ENCODE measurements at places on chromosomes 1 and 21.

GRCh38 chr1:76669624-76670315 lies 197.5 kb upstream of the ST6GALNAC5 start:
- DNase-seq, result no peak

GRCh38 chr1:193674292-193674944 lies 488.0 kb upstream of the B3GALT2 start:
- no peak for DNase-seq

DNA sequence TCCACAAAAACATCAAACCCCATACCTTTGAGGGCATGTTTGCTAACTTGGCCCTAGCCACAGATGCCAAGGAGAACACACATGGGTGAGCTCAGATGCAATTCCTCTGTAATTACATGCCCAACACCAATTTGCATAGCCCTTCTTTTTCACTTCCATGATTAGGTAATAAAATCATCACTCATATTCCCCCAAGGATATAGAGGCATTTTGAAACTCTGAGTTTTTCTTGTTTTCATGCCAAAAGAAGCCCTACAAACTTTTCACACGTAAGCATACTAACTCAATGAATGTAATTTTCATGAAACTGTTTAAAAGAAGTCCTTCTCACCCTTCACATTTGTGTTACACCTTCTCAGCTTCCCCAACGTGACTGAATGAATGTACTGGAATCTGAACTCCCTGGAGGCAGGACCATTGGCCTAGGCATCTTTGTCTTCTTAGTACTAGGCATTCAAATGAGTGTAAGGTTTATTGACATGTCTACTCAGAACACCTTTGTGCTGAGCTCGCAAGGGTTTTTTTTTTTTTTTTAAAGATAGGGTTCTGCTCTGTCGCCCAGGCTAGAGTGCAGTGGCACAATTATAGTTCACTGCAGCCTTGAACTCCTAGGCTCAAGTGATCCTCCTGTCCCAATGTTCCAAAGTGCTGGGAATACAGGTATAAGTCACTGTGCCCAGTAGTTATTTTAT lies 31.0 kb downstream of the FBXO42 start:
- DNase-seq, result no peak

GRCh38 chr21:42379426-42380215 lies 13.3 kb upstream of the TFF1 start:
- DNase-seq, result no peak

DNA sequence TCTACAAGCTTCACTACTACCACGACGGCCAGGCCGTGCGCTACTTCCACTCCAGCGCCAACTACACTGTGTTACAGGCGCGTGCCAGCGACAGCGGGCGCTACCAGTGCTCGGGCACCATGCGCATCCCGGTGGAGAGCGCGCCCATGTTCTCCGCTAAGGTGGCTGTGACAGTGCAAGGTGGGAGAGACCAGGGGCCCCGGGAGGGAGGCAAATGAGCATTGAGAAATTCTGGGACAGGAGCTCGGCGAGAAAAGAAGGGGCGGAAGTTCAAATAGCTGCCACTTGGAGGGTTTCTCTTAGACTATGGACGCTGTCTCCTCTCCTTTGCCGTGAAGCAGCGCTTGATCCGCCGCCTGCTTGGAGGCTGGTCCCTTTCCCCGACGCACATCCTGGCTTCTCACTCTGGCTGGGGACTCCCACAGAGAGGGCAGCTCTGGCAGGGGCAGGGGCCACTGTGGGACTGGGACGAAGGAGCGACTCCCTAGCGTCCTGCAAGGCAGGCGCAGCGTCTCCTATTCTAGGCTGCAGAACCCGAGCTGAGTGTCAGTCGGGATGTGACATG lies 4.6 kb downstream of the FCRLB start:
- no peak for DNase-seq

- DNase-seq, result no peak
Measured at GRCh38 chr1:181588631-181589030, 105.3 kb downstream of the CACNA1E start.

- no peak for DNase-seq
Measured at GRCh38 chr1:92747735-92748134, 37.2 kb downstream of the EVI5 start.

- DNase-seq, result no peak
Measured at GRCh38 chr1:218090459-218090858, 194.6 kb upstream of the RRP15 start.

GRCh38 chr1:163585796-163586195 lies 264.0 kb downstream of the NUF2 start:
- no peak for DNase-seq

DNA sequence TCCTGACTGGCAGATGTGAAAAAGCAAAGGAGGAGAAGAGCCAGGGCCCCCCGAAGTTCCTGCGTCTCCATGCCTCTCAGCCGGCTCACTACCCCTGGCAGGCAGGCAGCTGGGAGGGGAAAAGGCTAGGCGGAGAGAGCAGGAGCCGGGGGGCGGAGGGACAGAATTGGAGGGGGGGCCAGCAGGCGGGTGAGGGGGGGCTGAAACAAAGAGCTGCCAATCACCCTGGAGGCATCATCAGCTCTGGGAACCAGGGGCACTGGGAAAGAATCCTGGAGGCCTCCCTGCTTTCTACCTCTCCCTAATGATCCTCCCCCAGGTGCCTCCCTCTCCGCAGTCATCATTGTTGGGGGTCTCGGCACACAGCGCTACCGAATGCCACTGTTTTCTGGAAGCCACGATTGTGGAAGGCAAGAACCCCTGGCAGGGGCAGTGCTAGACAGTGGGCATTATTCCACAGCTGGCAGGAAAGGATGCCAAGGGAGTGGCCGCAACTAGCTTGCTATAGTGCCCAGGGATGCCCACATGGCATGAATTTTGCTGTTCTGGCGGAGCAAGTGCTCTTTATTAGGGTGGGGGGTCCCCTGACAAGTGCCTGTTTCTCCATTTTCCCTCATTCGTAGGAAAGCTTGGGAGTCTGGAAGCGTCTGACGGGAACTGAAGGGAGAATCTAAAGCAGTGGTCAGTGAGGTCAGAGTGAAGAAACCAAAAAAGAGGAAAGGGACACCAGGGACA lies at the start of gene THBS3:
THBS3 (minus strand) TSS at position 92 of the 735 bp plus-strand sequence; CDS start at position 71, 21 bp downstream.
- no peak for DNase-seq

DNA sequence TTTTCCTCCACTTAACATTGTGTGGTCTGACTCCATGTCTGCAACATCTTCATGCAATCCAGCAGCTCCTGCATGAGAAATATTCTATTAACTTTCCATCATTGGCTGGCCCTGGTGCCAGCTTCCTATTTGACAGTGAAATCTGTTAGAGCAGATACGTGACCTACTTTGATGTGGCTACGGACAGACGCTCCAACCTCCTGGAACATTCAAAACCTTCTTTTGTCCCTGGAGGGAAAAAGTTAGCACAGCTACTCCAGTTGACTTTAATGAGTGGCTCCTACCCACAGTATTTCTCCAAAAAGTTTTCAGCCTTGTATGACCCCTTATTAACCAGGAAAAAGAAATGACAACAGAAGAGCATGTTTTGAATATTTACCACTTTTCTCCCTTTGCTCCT lies 22.0 kb downstream of the PRAMEF20 start:
- no peak for DNase-seq

- no peak for DNase-seq
Measured at GRCh38 chr1:220235462-220235861, 36.8 kb downstream of the RAB3GAP2 start.

DNA sequence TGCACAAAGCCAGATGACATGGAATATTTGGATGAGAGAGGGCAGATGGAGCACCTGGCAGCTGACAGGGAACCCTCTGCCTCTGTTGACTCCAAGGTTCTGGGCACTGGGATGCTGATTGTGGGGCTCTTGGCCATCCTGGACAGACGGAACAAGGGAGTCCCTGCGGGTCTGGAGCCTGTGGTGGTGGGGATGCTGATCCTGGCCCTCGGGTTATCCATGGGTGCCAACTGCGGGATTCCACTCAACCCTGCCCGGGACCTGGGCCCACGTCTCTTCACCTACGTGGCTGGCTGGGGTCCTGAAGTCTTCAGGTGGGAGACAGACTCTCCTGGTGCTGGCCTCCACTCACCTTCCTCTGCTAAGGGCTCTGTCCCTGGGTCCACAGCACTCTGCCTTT lies 1.8 kb upstream of the ATP8B2 start:
- no peak for DNase-seq

DNA sequence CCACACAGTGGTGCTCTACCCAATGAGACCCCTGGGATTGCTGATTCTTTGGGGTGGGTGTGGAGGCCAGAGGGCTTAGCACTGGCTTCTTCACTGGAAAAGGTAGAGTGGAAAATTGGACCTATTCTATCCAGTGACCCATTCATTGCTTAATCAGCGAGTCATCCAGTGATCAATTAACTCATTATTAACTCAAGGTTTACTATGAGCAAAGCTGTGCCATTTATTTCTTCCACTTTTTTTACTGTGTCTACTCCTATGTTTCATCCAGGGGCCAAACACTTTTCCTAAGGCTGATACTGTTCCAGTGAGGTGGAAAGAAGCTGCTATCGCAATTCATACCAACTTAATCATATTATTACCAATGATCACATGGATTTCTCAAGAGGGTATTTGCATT lies 363.9 kb downstream of the RPS6KC1 start:
- DNase-seq, result no peak

GRCh38 chr1:235366286-235366685 lies 941 bp upstream of the TBCE start:
- peak; percentile 40 for DNase-seq

DNA sequence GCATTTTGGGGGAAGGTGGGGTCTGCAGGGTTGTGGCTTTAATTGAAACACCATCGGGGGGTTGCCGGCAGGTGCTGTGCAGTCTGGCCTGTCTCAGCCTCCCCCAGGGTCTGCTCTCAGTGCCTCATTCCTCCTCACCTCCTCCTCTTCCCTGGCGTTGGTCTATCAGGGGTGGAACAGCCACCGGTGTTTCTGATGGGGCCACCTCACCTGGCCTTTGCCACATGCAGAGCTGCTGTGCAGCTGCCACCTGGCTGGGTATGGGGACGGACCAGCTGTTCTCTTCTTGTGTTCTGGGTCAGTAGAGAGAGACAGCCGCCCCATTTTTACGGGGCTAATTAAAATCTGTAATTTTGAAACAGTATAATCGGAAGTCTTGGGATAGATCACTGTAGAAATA lies 53.9 kb downstream of the SPSB1 start:
- DNase-seq, result no peak

DNA sequence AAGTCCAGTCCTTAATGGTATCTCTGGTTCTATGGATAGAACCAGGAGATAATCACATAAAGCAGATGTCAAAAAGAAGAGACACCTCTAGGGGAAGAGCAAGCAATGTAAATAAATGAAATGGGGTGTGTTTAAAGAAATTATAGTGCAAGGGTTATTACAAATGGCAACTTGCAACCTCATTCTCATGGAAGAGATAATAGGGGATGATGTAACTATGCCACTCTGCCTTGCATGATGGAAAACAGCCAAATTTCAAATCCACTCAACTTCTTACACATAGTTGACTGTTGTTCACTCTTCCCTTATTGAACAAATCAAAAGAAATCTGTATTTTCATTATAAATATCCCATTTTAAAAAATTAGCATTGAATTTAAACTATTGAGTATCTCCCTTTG lies 274.0 kb upstream of the TMPRSS15 start:
- no peak for DNase-seq

- DNase-seq, result no peak
Measured at GRCh38 chr1:1236176-1236763, 4.2 kb downstream of the B3GALT6 start.

DNA sequence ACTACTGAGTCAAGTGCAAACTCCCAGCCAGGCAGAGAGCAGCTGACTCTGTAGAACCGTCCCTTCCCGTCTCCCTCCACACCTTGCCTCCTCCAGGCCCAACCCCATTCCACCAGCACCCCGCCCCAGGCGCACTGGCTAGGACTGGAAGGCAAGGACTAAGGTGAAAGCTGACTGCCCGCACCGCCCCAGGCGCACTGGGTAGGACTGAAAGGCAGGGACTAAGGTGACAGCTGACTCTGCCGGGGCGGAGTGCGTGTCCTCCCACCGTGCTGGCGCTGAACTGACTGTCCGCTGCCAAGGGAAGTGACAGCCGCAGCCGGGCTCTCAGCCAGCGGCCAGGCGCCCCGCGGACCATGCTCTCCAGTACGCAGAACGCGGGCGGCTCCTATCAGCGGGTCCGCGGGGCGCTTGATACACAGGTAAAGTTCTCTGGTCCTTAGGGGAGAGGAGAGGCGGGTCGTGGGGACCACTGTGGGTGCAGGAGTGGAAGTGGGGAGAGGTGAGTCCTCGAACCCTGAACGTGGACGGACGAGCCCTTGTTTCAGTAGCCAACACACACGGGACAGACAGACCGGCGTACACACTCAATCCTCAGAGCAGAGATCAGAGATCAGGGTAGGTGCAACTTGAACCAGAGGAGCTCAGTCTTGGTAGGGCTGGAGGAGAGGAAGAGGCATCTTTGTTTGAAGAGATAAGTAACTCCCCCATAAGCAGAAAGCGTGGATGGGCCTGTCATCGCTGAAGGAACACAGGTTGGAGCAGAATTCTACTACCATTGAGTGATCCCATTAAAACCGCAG lies 58.0 kb downstream of the RBM11 start:
- no peak for DNase-seq

- DNase-seq, result no peak
Measured at GRCh38 chr1:48552420-48552819, 80.4 kb upstream of the SPATA6 start.

GRCh38 chr1:14929547-14930246 lies 223.8 kb upstream of the TMEM51 start:
- DNase-seq, result no peak

GRCh38 chr1:179229214-179230140 lies at the start of gene ABL2:
TSS of gene ABL2 (minus strand) at chr1:179229677. CDS start at chr1:179229397, 280 bp downstream.
- peak; percentile 17 for DNase-seq

DNA sequence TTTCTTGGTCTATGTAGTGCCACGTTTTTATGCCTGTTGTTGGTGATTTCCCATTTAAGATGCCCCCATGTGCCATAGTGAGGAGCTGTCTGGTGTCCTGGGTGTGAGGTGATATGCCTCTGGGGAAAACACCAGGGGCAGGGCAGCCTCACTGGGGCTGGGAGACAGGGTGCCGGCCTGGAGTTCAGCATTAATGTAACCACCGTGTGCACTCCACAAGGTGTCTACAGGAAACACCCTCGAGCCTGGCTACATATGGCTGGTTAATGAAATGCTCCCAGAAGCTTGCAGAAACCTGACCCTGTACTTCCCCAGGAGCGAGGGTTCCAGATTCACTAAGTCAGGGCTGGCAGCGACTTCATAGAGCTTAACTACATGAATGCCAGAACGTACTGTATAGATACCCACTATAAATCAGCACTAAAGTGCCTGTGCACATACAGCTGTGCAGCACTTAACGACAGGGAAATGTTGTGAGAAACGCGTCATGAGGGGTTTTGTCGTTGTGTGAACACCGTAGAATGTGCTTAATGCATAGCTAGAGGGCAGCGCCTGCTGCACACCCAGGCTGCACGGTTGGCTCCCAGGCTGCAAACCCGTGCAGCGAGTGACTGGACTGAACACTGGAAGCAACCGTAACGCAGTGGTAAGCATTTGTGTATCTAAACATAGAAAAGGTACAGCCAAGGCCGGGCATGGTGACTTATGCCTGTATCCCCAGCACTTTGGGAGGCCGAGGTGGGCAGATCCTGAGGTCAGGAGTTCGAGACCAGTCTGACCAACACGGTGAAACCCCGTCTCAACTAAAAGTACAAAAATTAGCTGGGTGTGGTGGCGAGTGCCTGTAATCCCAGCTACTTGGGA lies 10.4 kb downstream of the TFF2 start:
- DNase-seq, result no peak

All from stimulated activated CD4-positive, alpha-beta T cell treated with anti-CD3 and anti-CD28 coated beads, TNF-alpha, amount 100 ng/mL, for 48 hours (primary cell).